ENCODE measurements at places on chromosomes 16 and 17. TPM values are rescaled to one million over a fixed set of nuclear protein-coding genes. Genes with fewer than 3 reads are reported as not detected.

The PIRT gene
- not detected for total RNA-seq

The TERF2IP gene
- 45.3 TPM for total RNA-seq

GRCh38 chr17:72104863-72105234 is 16.0 kb upstream of the SOX9 start:
- no peak for DNase-seq

DNA sequence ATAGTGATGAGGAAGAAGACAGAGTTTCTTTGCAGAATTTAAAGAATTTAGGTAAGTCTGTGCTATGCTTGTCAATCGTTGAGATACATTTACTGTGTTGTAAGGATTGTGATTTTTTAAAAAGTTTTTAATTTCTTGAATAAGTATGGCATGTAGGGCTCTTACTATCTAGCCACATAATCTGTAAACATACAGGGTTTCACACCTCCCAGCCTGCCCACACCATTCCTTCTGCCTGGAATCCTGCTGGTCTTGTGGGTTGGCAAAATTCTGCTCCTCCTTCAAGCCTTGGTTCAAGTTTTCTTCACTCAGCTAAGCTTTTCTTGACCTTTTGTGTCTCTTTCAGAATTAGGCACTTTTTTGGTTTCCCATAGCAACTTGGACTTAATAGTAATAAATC is 7.5 kb downstream of the ZNHIT3 start:
- no peak for DNase-seq

GRCh38 chr17:38565853-38566665 is 39.7 kb downstream of the SRCIN1 start:
- DNase-seq, result no peak

GRCh38 chr17:4369557-4370230 is 3.2 kb upstream of the UBE2G1 start:
- no peak for DNase-seq

DNA sequence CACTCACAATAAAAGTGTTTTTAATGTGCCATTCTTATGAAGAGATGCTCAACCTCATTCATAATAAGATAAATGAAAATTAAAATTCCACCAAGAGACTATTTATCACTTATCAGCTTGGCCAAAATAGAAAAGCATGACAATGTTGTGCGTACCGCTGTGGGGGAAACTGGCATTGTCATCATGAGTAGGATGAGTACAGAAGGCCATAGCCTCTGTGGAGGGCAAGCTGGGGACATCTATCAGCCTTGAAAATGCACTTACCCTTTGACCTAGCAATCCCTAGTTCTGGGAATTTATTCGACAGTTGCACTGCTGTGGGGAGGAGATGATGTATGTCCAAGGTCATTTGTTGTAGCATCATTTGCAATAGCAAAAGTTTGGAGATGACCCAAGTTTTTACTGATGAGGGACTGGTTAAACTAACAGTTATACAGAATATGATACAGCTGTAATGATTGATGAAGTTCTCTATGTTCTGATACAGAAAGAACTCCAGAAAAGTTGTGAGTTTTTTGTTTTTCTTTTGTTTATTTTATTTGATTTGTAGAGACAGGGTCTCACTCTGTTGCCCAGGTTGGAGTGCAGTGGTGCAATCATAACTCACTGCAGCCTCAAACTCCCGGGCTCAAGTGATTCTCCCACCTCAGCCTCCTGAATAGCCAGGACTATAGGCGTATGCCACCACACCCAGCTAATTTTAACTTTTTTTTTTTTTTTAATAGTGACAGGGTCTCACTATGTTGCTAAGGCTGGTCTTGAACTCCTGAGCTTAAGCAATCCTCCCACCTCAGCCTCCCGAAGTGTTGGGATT is 13.7 kb upstream of the PRKCB start:
- DNase-seq, result no peak

All from Calu3 (cell line).